ENCODE measurements at places on chromosomes 7 and 10.

GRCh38 chr10:101122270-101123084, 8.6 kb upstream of the TLX1 start:
- no peak for DNase-seq

GRCh38 chr7:66330961-66331360, 125.8 kb downstream of the TPST1 start:
- no peak for DNase-seq

DNA sequence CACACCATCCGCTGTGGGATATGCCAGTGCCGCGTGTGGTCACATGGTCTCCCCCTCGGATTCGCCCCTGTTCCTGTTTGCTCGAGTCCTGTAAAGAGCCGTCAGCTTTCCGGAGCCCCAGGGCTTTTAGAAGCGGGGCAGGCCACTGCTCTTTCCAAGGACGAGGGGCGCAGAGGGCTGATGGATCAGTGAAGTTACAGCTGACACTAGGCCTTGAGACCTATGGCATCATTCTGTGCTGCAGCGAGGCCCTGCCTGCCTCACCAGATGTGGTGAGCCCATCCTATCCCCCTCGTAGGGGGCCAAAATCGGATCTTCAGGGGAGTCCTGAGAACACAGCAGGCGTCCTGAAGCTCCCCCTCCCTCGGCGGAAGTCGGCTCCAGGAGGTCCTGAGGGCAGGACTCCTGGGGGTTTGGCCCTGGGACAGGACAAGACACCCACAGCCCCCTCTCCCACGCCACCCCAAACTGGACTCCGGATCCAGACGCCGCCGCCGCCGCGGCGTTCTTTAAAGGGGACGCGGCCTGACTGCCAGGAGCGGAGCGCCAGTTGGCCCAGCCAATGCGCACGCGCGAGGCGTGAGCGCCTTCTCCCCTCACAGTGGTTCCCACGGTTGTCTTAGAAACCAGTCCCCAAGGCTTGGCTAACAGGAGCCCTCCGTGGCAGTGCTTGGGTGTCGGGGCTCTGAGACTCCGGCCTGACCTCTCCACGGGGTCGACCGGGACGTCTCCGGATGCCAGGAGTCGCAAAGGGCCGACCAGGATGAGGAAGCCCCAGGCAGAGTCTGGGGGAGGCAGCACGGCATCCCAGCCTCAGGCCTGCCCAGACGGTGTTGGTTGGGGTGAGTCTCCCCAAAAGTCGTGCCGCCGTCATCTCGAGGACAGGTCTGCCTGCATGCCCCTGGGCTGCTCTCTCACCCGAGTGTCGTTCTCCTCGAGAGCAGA, 371.7 kb downstream of the ZNF716 start:
- DNase-seq, result no peak

GRCh38 chr7:156559001-156559400, 81.6 kb upstream of the RNF32 start:
- DNase-seq, result no peak

GRCh38 chr7:55641811-55642210, 69.5 kb upstream of the VOPP1 start:
- DNase-seq, result peak; percentile 69

DNA sequence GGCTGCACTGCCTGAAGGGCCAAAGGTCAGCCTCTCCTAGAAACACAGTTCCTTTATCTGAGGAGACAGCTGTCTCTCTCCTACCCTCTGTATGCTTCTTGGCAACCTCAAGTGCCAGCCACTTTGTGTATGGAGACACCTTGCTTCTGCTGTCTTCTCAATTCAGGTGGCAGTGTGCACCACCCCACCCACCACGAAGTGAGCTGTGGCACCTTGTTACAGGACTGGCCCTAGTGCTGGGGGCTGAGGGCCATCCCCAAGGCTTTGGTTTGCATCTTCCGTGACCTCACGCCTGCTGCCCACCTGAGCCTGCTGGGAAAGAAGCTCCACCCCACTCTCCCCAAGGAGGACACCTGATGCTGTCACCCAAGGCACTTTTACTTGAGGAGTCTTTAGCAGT, 47.1 kb upstream of the LRRC4 start:
- no peak for DNase-seq

DNA sequence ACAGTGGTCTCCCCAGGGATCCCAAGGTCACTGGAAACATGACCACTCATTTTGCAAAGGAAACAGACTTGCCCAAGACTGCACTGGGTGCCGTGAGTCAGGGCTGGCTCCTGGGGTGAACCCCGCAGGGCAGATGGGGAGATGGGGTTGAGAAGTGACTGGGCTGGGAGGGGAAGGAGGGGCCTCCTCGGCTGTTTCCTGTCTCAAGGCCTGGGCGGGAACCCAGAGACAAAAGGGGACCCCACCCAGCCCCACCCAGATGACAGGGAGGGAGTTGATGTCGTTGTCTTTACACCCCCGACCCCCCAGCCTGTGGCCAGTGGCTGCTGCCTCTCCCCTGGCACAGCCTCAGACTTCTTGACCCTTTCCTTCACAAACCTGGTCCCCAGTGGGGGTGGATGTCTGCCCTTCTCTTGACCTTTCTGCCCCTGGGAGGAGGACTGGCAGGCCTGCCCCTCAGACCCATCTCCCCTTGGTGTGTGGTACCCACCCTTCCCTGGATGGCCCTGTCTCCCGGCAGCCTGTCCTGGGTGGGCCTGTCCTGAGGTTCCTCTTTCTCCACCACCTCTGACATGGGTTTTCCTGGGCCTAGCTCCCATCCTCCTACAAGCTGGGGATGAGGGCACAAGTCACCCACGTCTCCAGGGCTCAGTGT, 1.4 kb downstream of the MYO1G start:
- DNase-seq, result peak; percentile 92

GRCh38 chr7:129771928-129772479, 160.5 kb downstream of the NRF1 start:
- no peak for DNase-seq

GRCh38 chr7:1575809-1576208, 6.0 kb upstream of the PSMG3 start:
- DNase-seq, result no peak

- no peak for DNase-seq
Observed at GRCh38 chr7:18540396-18540795, 44.8 kb downstream of the HDAC9 start.

GRCh38 chr10:49395741-49396665, at the start of gene DRGX:
TSS of gene DRGX (minus strand) at chr10:49396089. CDS start at chr10:49395440, 649 bp downstream.
- DNase-seq, result no peak

DNA sequence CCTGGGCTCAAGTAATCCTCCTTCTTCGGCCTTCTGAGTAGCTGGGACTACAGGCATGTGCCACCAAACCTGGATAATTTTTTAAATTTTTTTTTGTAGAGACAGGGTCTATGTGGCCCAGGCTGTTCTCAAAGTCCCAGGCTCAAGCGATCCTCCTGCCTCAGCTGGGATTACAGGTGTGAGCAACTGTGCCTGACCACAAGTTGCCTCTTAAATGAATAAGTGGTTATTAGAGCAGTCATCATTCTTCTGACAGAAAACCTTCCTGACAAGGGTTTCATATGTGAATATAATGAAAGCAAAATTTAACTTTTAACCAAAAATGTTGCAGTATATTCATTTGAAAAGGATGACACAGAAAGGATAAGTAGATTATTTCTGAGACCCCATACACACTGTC, 532.5 kb downstream of the GRM8 start:
- DNase-seq, result no peak

DNA sequence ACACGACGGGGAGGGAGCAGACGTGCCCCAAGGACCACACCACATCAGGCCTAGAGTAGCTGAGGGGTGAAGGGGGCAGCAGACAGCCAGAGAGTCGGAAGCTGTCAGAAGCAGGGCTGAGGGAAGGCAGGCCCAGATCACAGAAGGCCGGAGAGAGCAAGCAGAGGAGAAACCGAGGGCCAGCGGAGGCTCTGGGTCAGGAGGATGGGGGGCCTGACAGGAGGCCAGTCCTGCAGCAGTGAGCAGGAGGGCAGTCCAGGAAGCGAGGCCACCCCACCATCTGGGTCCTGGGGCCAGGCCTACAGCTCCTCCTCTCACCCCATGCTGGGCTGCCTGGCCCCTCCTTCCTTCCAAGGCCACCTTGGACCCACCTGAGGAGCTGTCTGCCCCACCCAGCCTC, 20.3 kb downstream of the SLIT1 start:
- no peak for DNase-seq

DNA sequence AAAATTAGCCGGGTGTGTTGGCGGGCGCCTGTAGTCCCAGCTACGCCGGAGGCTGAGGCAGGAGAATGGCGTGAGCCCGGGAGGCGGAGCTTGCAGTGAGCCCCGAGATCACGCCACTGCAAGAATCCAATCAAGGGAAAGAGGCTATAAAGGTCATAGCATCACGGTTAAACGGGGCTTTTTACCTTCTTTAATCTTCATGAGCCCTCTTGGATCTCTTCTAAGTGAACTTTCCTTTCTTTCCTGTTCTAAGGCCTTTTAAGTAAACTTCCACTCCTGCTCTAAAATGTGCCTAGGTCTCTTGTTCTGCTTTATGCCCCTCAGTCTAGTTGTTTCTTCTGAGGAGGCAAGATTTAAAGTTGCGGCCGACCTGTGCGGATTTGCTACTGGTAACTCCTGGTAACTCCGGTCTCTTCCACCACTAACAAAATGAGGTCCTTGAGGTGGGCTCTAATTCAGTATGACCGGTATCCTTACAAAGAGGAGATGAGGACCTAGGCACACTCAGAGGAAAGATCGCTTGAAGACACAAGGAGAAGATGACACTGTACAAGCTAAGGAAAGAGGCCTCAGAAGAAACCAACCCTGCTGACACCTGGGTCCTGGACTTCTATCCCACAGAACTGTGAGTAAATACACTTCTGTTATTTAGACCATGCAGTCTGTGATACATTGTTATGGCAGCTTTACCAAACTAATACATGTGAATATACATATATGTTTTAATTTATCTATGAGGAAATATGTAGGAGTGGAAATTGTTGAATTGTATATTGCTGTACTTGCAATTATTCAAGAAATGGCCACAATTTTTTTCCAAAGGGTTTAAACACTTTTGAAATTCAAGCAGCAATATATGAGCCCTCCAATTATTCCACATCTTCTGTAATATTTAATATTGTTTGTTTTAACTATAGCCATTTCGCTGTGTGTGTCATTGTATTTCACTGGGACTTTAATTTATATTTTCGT, 331.5 kb upstream of the CNTNAP2 start:
- DNase-seq, result no peak

DNA sequence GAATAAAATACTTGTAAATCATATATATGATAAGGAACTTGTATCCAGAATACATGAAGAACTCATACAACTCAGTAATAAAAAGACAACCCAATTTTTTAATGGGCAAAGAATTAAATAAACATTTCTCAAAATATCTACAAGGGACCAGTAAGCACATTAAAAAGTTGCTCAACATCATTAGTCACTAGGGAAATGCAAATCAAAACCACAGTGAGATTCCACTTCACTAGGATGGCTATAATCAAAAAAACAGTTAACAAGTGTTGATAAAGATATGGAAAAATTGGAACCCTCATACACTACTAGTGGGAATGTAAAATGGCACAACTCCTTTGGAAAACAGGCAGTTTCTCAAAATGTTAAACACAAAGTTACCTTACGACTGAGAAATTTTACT, 40.3 kb upstream of the YAE1 start:
- no peak for DNase-seq

- peak; percentile 81 for DNase-seq
Observed at GRCh38 chr10:72563327-72563932, 62.4 kb downstream of the MICU1 start.

- DNase-seq, result no peak
Observed at GRCh38 chr10:99430116-99430450, 341 bp downstream of the GOT1 start.

DNA sequence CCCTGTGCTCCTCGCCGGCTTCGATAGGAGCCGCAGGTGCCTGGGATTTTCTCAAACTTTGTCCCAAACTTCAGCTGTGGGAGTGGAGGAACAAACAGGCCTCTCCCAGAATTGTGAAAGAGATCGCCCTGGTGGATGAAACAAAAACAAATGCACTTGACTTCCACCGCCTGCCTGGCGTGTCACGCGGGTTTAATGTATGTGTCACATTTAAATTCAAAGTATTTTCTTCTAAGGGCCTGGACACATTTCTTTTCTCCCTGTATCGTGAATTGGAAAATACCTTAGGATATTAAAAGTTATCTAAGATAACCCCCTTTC, 694 bp upstream of the WASL start:
- DNase-seq, result peak; percentile 52

DNA sequence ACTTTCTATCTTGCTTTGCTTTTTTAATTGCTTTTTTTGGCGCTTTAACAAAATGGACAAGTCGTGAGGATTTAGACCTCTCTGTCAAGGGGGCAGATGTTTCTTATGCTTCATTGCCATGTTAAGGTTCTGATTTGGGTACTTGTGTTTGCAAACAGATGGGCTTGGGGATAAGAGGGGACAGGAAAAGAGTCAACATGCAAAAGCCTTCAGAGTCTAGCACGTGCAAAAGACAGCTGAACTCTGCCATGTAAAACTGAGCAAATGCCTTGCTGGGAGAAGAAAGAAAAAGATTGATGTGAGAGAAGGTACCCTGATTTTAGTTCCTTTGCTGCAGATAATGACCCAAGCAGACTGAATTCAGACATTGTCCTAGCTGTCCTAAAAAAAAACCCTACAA, 173.1 kb downstream of the KIAA1217 start:
- no peak for DNase-seq

- no peak for DNase-seq
Observed at GRCh38 chr7:143850682-143851081, 51.3 kb downstream of the TCAF1 start.

DNA sequence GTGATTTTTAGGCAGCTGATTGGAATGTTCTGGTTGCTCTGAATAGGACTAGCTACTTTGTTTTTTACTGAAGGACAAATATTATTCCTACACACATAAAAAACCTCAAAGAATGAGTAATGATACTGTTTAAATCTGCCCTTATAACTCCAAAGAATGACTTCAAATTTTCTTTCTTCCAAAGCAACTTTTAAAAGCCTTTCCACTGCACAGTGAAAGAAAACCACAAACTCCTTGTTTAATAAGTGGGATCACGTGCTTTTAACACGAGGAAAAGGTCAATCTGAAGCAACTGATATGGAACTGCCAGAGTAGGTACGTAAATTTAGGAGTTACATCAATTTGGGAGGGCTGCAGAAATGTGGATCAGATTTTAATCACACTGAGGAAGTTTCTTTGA, 8.0 kb upstream of the PRKCQ start:
- DNase-seq, result no peak

- peak; percentile 8 for DNase-seq
Observed at GRCh38 chr10:18658271-18659124, 733 bp upstream of the ARL5B start.

- DNase-seq, result peak; percentile 96
Observed at GRCh38 chr10:6050801-6051445, 11.2 kb downstream of the IL2RA start.

GRCh38 chr7:118753479-118753878, 529.0 kb downstream of the ANKRD7 start:
- DNase-seq, result no peak

DNA sequence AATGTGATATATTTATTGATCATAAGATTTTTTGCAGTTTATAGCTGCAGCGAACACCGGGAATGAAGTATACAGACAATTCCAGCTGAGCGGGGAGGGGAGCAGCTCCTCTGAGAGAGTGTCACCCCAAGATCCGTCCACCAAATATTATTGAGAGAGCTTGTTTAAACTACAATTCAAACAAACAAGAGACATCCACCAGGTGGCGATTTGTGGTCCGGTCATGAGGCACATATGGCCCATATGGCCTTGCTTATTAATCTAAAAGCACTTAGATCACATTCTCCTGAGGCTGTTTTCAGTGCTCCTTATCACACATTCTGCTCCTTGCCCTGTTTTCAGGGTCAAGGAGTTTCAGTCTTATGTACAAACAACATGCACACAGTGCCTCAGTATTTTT, 83.1 kb downstream of the THSD7A start:
- DNase-seq, result peak; percentile 1

GRCh38 chr7:83827036-83827435, 178.1 kb upstream of the SEMA3E start:
- no peak for DNase-seq

GRCh38 chr7:35430547-35431153, 176.8 kb upstream of the TBX20 start:
- peak; percentile 41 for DNase-seq

Measured in activated CD4-positive, alpha-beta T cell treated with anti-CD3 and anti-CD28 coated beads, Interleukin-2, Interleukin-6, amounts not matched to agents 100 ng/mL and 50 ng/mL, durations not matched to agents 16 hours and 8 hours (primary cell).